Renal pelvis (tissue), 12 donors: ENCODE measurements at places on chromosomes 4 and X. TPM values are rescaled to one million over a fixed set of nuclear protein-coding genes. Genes with fewer than 3 reads are reported as not detected.

DNA sequence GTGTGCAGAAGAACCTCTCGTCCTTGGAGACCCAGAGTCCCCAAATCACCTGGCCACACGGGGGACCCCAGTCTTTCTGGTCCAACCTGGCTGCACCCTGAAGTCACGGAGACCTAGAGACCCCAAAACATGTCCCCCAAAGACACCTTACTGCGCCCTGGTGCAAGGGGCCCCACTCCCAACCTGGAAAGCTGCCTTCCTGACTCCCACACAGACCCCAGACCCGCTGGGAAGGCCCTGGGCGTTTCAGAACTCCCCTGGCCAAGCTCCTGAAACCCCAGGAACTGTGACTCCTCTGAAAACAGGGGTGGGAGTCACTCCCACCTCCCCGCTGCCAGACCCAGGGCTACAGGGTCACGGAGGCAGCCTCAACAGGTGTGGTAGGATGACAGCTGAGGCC, 12.7 kb upstream of the SHOX start:
- no peak for DNase-seq

- no peak for DNase-seq
These were observed 75.7 kb upstream of the DDX3X start for GRCh38 chrX:41258226-41258625.

GRCh38 chr4:90992213-90992612, 865.0 kb downstream of the CCSER1 start:
- DNase-seq = no peak

GRCh38 chr4:9923195-9923812, 98.0 kb downstream of the SLC2A9 start:
- DNase-seq = no peak

- DNase-seq = no peak
These were observed 85.9 kb downstream of the ZAR1 start for GRCh38 chr4:48575964-48576363.

- DNase-seq = no peak
These were observed 29.4 kb downstream of the TBCK start for GRCh38 chr4:106286611-106287010.

- DNase-seq = no peak
These were observed 9.4 kb downstream of the TEX13A start for GRCh38 chrX:105211066-105211575.

GRCh38 chr4:159516556-159517140, 413.8 kb downstream of the RAPGEF2 start:
- DNase-seq = no peak

TMEM47 gene
- 26.9 TPM for polyA plus RNA-seq

ELF4 gene
- 11.8 TPM for polyA plus RNA-seq

MAOA gene
- polyA plus RNA-seq = 17.3 TPM

XPNPEP2 gene
- polyA plus RNA-seq = 93.0 TPM

NWD2 gene
- 0.31 TPM for polyA plus RNA-seq

IL9R gene
- 0.30 TPM for polyA plus RNA-seq

UNC5C gene
- 42.0 TPM for polyA plus RNA-seq

PAGE4 gene
- polyA plus RNA-seq = 0.61 TPM
